Stimulated activated CD8-positive, alpha-beta memory T cell treated with anti-CD3 and anti-CD28 coated beads, Interleukin-4, amount 100 ng/mL, for 4 hours (primary cell): ENCODE measurements at places on chromosomes 13 and 19.

- DNase-seq, result no peak
Measured at GRCh38 chr13:34623331-34623730, 318.7 kb upstream of the NBEA start.

- DNase-seq, result no peak
Measured at GRCh38 chr13:46307554-46307953, 79.5 kb downstream of the RUBCNL start.

DNA sequence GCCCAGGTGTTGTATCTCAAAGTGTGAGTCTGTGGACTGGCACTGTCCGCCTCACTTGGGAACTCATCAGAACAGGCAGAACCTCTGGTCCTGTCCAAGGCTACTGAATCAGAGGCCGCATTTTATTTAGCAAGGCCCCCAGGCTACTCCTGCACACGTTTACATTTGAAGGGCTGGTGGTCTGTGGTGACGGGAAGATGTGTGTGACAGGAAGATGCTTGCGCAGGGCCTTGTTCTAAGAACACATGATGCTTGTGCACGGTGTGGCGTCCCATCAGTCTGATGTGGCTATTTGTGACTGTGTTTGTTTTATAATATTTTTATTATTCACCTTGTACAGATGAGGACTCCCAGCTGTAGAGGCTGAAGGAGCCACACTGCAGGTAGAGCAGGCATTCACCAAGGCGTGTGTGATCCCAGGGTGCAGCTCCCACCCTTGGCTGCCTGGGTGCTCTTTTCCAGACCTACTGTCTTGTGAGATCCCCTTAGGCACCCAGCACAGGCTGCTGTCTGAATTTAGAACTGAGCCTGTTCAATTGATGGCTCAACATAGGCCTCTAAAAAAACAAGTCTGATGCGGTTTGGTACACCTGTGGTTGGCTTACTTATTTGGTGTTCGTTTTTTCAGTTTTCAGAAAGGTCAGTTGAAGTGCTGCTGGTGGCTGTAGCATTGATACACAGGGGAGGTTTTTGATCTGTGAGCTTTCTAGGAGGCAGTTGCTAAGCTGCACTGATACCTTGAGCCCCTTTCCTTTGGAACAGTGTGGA, 3.1 kb downstream of the SLC25A15 start:
- DNase-seq, result no peak

GRCh38 chr13:54658771-54659170, 1630.2 kb downstream of the OLFM4 start:
- DNase-seq, result no peak

- no peak for DNase-seq
Measured at GRCh38 chr13:111626371-111627305, 306.2 kb downstream of the TEX29 start.

- DNase-seq, result no peak
Measured at GRCh38 chr13:68719815-68720214, 1387.8 kb upstream of the ATXN8OS start.

GRCh38 chr13:96229356-96229755, 139.4 kb downstream of the HS6ST3 start:
- no peak for DNase-seq

- no peak for DNase-seq
Measured at GRCh38 chr13:49649963-49650312, 21.6 kb downstream of the ARL11 start.

DNA sequence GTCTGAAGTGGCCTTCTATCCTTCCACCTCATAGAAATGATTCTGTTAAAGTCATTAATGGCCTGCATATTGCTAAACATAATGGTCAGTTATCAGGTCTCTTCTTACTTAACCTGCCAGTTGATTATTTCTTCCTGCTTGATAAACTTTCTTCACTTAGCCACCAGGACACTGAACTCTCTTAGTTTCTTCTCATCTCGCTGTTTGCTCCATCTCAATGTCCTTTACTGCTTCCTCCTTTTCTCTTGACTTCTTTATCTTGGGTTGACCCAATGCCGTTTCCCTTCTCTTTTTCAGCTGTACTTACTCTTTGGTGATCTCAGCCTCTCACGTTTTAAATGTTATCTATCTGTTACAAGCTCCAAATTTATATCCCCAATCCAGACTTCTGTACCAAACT, 17.1 kb upstream of the CLC start:
- DNase-seq, result no peak

GRCh38 chr19:41546386-41546789, 29.6 kb upstream of the CEACAM21 start:
- no peak for DNase-seq

DNA sequence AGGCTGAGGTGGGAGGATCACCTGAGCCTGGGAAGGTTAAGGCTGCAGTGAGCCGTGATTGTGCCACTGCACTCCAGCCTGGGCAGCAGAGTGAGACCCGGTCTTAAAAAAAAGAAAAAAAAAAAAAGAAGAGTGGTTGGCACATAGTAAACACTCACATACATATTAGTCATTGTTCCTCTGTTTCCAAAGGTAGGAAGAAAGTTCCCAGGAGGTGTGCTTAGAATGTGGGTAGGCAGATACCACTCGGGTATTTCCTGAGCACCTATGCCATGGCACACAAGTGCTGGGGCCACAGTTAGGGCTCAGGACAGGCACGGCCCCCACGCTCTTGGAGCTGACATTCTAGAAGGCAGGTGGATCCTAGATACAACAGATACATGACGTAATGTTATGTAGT, 41.4 kb downstream of the SIPA1L3 start:
- DNase-seq, result no peak

DNA sequence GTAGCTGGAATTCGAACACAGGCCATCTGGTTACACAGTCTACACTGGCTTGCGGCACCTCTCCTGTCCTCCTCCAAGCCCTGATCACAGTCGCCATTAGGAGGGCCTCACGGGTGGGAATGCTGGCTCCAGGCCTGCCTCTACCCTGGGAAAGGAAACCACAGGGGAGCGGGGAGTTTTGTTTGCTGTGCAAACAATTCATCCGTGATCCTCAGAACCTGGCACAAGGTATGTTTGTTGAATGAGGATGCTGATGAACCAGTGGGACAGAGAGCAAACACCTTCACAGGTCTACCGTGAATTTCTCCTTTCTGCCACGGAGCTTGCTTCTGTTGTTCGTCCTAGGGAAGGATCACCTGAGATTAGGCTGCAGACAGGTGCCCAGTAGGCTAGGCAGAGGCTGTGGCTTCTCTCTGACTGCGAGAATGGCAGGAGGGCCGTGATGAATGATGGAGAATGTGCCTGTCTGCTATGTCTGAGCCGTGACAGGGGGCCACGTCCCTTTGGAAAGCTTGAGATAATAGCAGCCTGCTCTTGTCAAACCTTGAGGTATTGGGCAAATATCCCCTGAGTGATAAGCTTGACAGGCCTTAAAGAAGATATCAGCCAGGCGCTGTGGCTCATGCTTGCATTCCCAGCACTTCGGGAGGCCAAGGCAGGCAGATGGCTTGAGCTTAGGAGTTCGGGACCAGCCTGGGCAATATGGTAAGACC, 36.7 kb downstream of the PIN1 start:
- no peak for DNase-seq

DNA sequence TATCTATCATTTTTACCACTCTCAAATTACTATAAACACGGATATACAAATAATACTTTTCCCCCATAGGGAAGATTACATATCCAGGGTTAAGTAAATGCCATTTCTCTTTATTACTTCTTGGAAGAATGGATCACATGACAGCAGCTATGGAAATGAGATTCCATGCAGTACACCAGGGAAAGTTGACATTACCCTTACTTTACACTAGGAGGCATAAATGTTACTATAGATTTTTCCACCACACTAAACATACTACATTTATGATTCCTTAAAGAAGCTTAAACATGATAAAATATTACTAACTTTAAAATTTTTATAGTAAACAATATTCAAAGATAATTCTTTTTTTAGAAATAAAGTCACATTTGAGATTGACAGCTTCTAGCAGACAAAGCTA, 611.4 kb downstream of the PCDH9 start:
- DNase-seq, result no peak
